ENCODE measurements at places on chromosomes 5 and 9.

DNA sequence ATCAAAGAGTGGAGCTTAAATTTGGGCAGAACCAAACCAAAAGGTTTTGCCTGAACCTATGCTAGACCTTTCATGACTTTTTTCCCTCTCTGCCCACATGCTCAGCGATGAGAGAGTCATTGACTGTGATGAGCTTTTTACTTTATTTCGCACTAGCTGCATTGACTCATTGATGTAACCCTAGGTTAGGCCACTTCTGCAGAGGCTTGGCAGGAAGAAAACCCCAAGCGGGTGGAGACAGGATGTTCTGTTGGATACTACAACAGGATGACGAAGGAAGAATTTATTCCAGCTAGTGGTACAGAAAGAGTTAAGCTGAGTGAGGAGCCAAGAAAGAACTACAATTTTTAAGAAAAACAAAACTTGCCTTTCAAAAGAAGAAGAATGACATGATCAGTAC lies 18.4 kb downstream of the AGXT2 start:
- no peak for DNase-seq

GRCh38 chr5:33371660-33372059 lies 69.1 kb upstream of the TARS1 start:
- DNase-seq = no peak

- DNase-seq = no peak
Observed at GRCh38 chr9:112542593-112543292, 56.1 kb downstream of the KIAA1958 start.

DNA sequence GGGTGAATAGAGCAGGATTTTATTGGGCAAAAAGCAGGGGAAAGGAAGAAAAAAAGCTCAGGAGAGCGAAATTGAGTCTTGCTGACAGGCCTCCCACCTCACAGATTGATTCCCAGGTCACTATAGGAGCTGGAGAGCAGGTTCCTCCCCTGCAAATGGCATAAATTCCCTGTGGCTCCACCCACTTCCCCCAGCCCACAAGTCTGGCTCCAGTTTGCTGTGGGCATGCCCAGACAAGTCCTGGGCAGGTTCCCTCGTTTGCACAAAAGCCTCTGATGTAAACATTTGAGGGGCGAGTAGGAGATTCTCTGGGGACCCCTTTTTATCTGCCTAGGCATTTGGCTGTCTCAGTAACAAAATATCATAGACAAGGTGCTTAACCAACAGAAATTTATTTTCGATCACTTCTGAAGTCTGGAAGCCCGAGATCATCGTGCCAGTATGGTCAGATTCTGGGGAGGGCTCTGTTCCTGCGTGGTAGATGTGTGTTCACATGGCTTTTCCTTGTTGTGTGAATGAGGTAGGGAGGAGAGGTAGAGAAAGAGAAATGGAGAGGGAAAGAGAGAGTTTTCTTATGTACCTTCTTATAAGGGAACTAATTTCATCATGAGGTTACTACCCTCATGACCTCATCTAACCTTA lies 614.5 kb downstream of the MAT2B start:
- no peak for DNase-seq

- no peak for DNase-seq
Observed at GRCh38 chr9:115004545-115004944, 74.2 kb upstream of the TNFSF8 start.

- DNase-seq = peak; percentile 31
Observed at GRCh38 chr5:173925449-173926071, 37.4 kb downstream of the CPEB4 start.

DNA sequence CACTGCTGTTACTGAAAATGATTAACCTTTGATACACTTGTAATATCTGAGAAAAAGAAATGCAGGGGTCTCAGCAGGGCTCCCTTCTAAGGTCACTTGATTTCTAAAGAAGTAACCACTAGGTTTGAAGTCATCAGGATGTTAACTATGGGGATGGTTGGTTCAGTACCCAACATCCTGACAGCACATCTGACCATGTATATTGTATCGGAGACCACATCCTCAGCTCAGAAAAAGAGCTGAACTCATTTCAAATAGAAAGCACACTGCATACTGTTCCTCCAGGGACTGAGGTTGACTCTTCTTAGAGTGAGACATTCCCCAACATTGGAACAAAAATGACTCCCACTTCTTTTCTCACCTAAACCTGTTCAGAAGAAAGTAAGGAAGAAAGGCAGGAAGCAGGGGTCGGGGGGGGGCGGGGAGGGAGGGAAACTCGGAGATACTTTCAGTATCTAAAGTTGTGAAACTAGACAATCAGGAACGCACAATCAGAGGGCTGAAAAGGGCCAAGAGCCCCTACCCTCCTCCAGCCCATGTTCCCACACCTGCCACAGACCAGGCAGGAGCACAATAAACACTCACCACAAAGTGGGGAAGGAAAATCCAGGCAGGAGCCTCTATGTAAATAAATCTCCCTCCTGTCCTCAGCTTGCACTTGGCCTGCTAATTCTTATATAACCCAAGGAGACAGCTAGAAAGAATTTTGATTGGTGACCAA lies 730 bp upstream of the GZMA start:
- no peak for DNase-seq

DNA sequence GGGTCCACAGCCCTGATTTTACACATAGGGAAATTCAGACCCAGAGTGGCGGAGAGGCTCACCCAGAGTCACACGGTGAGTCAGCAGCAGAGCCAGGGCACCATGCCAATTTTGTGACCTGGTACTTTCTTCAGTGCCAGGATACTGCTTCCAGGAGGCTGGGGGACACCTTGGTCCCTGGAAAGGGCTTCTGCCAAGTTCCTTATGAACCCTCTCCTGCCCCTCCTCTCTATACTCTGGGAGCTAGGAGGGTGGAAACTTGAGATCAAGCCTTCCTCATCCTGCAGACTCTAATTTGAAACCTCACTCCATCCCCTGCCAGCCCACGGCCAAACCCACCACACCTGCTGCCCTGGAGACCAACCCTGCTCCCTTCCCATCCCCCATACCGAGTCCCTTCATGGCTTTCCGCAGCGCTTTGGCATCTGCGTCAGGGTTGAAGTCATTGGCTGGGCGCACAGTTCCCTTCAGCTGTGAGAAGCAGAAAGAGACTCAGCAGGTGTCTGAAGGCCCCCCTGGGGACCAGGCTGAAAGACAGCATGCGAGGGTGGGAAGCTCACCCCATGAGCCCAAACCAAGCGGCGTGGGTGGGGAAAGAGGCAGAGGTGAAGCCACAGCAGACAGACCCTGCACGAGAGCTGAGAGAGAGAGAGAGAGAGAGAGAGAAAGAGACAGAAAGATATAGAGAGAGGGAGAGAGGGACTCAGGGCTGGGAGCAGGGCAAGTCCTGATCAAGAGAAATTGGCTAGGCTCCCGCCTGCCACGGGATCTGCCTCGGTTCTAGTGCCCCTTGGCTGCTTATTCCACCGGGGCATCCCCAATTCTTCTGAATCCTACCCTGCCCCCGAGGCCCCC lies 33.5 kb downstream of the ANXA6 start:
- DNase-seq = peak; percentile 31

GRCh38 chr5:63029891-63030290 lies 451.3 kb downstream of the LRRC70 start:
- DNase-seq = no peak

GRCh38 chr5:50694027-50694590 lies 27.7 kb downstream of the PARP8 start:
- DNase-seq = no peak

GRCh38 chr5:151775025-151775606 lies 3.4 kb downstream of the G3BP1 start:
- DNase-seq = no peak

GRCh38 chr5:32365623-32366022 lies 52.9 kb upstream of the MTMR12 start:
- no peak for DNase-seq

GRCh38 chr5:173339286-173339685 lies 11.1 kb upstream of the STC2 start:
- DNase-seq = no peak

- no peak for DNase-seq
Observed at GRCh38 chr5:93578813-93579691, 2.0 kb downstream of the NR2F1-AS1 start.

DNA sequence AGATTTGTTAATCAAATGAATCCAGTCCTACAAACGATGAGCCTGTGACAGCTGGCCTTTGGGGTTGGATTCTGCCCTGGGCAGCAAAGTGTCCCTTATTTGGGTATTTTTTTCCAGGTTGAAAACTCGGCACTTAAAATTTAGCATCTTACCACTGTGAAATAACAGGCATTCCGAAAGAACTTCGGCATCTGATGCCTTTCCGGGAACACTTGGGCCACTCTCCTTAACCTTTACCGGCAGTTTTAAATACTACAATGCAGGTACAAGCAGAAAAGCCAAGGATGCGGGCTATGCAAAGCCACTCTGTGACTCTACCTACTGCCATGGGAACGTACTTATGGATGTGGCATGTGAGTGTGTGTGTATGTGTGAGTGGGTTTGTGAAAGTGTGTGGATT lies 1.0 kb upstream of the RASGRF2 start:
- DNase-seq = no peak

DNA sequence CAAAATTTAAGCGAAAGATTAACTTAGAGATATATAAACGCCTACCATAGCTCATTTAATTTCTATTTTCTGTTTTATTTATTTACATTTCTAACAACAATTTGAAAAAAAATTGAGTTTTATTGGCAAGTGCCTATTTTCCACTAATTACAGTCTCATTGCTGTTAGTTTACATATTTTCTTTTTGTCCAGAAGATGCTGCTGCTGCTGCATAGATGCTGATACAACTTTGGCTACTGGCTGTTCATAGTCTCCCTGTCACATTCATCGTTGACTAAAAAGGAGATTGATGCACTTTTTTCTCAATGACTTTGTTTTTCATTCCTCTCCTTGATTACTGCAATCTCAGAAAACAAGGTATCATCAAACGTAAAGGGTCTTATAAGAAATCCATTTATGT lies 235.4 kb downstream of the CDH9 start:
- DNase-seq = no peak

GRCh38 chr9:136533775-136534157 lies 12.1 kb downstream of the NOTCH1 start:
- peak; percentile 70 for DNase-seq

- DNase-seq = no peak
Observed at GRCh38 chr5:179913461-179913860, 5.8 kb upstream of the TBC1D9B start.

DNA sequence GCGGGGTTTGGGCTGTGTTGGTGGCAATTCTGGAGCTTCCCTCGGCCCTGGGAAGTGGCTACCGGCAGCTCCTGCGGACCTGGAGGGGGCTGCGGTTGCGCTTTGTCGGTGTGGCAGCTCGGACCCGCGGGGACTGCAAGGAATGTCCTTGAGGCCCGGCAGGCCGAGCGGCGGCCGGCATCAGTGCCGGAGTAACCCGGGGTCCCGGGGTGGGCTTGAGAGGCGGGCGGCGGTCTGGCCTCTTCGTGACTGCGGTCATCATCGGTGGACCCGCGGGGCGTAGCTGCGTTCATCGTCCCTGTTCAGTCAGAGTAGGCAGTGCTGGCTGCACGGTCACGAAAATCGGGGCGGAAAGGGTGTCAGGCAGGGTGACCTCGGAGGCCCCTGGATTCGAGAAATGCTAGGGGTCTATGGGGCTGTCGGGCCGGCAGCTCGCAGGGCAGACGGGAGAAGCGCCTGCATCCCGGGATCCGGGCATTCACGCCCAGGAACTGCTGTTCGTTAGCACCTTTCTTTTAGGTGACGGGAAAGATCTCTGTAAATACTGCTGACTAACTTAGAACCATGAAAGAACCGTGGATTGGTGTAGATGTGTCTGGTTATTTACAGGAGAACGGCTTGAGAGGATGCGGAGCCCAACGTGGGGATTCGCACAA lies 474 bp downstream of the HMGCR start:
- peak; percentile 37 for DNase-seq
